ENCODE measurements at places on chromosomes 7 and 10.

DNA sequence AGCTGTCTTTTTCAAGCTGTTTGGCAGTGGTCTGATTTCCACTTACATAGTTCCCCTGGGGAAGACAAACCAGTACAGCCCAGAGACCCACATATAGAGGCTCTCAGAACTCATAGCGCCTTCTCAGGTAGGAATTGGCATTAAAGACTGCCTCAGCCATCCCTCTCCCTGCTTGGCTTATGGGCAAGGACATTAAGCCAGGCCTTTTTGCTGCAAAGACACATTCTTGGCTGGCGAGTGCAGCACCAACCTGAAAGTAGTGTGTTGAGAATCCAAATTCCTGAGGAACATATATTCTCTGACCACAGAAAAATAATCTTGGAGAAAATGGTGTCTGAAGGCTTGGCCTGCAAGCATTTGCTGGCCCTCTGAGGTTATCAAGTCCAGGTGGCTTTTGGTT lies 39.2 kb upstream of the HPS1 start:
- DNase-seq = no peak

- DNase-seq = no peak
Observed at GRCh38 chr10:86592413-86592812, 61.9 kb upstream of the OPN4 start.

DNA sequence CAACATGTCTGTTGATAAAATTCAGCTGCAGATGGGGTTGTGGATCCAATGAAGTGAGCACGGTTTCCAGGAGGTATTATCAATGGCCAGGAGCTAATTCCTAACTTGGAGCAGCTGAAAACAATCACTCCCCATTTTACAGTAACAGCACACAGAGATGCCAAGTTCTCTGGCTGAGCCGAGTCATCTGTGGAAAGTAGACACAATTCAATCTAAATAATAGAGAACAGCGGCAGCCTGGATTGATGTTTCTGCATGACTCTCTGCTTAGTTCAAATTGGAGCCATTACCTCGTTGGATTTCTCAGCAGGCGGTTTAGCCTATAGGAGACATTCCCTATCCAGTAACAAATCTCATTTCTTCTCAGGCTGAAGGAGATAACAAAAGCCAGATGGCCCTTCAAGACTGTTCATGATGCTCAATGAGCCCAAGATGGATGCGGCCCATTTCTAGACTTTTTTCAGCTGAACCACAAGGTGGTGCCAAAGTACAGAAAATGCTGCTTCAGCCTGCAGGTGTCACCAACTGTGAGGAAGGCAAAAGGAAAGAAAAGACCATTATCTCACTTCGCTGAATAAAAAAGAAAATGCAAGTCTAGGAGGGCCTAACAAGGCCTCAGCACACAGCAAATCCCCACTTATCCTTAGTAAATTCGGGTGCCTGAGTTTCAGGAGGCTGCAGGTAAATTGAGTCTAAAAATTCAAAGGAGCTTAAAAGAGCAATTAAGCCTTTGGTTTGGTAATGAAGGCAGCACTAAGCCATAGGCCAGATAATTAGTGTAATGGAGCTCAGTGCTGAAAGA lies 83.7 kb downstream of the SLC16A9 start:
- peak; percentile 72 for DNase-seq

- DNase-seq = no peak
Observed at GRCh38 chr10:78875932-78876331, 192.8 kb upstream of the ZMIZ1 start.

DNA sequence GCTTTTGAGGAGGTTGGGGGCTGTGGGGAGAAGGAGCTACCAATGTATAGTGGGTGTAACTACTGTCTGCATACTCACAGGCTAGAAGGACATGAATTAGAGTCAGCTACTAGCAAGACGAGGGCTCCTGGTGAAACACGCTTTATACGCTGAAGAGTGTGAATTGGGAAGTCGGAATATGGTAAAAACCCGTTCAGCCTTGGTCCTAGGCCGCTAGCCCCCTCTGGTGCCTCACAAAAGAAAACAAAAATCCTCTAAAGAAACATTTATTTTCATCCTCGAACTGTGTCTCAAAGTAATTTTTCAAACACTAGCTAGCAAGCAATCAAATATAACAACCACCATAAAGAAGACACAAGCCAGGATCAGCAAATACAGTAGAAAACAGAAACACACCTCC lies 338.1 kb upstream of the SEMA3C start:
- no peak for DNase-seq

DNA sequence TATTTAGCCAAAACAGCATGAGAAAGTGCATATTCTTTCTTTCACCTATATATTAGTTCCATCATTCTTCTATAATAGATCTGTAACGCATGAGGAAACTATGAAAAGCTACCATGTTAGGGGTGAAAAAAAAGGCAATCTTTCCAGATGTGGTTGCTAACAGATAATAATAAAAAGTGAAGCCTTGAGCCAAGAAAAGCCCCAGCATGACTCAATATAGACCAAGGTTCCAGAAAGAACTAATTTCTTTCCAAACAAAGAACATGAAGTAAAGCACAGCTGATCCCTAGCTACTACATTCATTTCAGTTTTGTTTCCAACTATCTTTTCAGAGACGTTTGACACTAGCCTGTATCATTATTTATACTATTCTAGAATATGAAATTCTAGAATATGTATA lies 16.4 kb downstream of the ARL4A start:
- DNase-seq = no peak

DNA sequence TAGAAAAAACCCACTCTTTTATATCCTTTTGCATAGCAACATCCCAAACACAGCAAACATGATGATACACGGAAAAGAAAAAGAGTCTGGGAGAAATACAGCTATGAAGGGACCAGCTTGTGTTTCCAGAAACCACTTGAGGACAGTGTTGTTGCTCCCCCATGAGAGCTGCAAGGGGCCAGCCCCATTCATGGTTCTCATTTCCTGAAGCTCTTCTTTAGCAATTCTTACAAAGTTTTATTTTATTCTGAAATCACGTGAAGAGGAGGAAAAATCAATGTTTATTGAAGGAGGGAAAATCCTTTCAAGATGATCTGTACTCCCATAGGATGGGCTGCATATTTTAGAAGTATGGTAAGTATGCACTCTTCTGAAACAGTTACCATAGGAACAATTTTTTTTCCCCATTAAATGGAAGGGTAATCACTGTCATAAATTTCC lies 17.5 kb upstream of the PRTFDC1 start:
- no peak for DNase-seq

DNA sequence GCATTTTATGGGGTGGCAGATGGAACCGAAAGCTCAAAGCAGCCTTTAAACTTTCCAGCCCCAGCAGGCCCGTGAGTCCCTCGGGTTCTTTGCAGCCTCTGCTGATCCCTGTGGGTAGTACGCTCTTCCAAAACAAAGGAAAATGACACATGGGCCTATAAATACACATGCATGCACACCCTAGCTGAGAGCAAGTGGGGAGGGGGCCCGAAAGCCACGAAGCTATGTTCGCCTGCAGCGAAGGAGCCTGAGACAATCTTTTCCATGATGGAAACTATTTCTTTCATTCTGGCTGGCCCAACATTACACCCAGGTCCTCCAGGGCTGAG lies 32.2 kb downstream of the CALML5 start:
- DNase-seq = no peak

GRCh38 chr10:110267276-110267675 lies 37.4 kb downstream of the SMNDC1 start:
- no peak for DNase-seq

- no peak for DNase-seq
Observed at GRCh38 chr7:2108071-2108455, 124.7 kb downstream of the MAD1L1 start.

DNA sequence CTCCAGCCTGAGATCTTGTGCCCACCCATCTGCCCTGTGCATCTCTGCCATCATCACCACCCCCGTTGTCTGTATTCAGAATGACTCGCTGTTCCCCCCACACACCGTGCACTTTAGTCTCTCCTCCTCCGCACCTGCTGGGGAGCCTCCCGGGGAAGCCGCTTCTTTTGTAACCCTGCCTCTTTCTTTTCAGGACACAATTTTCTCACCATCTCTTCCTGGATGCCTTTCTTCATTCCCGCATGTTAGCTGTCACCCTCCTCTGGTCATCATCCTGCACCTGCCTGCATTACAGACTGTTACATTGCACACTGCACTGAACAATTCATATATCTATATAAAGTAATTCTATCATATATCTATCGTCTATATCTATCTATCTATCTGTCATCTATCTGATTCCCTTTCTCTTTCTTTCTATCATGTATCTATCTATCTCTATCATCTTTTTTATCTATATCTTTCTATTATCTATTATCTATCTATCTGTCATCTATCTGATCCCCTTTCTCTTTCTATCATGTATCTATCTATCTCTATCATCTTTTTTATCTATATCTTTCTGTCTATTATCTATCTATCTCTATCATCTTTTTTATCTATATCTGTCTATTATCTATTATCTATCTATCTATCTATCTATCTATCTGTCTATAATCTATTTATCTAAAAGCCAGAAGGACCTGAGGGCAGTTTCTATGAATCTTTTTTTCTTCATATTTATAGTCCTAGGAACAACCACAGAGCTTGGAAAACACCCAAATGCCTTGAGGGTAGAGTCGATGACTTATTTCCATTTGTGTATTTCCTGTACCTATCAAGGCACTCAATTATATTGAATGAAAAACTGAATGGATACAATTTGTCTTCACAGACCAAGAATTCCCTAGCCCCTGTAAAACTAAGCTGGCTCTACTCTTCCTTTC lies 642.5 kb downstream of the ACTR3B start:
- no peak for DNase-seq

- peak; percentile 71 for DNase-seq
Observed at GRCh38 chr7:130910949-130911944, 177.2 kb upstream of the KLF14 start.

DNA sequence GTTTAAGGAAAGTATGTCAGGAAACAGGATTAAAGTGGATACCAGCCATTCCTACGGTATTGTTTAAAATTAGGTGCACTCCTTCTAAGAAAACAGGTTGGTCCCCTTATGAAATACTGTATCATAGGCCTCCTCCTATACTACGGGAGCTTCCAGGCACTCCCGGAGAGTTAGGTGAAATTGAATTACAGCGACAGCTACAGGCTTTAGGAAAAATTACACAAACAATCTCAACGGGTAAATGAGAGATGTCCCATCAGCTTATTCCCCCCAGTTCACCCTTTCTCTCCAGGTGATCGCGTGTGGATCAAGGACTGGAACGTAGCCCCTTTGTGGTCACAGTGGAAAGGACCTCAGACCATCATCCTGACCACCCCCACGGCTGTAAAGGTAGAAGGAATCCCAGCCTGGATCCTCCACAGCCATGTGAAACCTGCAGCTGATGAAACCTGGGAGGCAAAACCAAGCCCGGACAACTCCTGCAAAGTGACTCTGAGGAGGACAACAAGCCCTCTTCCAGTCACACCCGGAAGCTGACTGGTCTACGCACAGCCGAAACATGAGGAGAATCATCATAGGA lies 25.1 kb upstream of the GHITM start:
- DNase-seq = peak; percentile 11

DNA sequence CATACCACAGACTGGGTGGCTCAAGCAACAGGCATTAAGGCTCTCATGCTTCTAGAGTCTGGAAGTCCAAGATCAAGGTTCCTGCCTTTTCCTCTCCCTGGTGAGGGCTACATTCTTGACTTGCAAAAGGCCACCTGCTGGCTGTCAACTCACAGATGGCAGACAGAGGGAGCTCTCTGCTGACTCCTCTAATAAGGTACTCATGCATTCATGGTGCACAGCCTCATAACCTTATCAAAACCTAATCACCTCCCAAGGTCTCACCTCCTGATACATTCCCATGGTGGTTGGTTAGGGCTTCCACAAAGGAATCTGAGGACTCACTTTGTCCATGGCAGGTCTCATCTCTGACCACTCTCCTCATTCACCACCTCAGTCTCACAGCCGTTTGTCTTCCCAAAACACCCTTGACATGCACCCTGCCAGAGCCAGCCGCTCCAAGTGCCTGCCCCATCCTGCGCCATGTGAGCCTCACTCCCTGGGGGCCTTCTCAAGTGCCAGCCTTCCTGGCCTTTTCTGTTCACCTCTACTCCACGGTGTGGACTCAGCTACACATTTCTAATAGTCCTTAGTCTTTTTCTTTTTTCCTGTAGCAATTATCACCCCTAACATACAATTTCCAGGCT lies 400.3 kb upstream of the ADARB2 start:
- no peak for DNase-seq

DNA sequence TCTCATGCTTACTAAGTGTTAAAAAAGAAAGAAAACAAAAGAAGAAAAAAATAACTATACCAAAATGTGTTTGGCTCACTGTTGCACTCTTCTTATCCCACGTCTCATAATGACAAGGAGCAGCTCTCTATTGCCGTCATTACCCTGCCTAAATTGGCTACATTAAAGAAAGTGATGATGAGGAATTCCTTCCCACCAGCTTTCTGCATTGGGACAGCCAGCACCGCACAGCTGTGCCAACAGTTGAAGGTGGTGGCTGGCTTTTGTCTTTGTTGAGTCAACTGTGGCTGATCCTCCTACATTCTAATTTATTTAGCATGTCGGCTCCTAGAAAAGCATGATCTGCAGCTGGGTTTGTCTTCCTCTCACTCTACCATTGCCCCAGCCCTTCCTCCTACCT lies 751.8 kb downstream of the KCNMA1 start:
- peak; percentile 50 for DNase-seq

GRCh38 chr7:94276795-94277194 lies 117.9 kb upstream of the COL1A2 start:
- DNase-seq = peak; percentile 64

DNA sequence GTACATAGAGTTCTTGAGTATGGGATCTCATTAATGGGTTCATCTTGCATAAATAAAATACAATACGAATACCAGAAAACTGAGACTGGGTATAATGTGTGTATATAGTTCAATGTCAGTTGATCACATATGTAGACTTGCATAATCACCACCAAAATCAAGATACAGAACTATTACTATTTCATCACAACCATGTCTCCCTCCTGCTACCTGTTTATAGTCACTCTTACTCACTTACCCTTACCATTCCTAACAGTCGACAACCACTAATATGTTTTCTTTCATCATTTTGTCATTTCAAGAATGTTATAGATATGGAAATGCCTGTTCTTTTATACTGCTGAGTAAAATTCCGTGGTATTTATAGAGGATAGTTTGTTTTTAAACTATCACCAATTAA lies 416.1 kb upstream of the CNTNAP2 start:
- DNase-seq = no peak

- DNase-seq = no peak
Observed at GRCh38 chr10:1142596-1142995, 86.4 kb downstream of the WDR37 start.

GRCh38 chr7:44275146-44275545 lies 50.2 kb downstream of the CAMK2B start:
- DNase-seq = no peak

All from myocyte (in vitro differentiated cells).